ENCODE measurements at places on chromosomes 12 and 14.

- no peak for DNase-seq
Measured at GRCh38 chr14:68702135-68702534, 90.7 kb downstream of the ZFP36L1 start.

DNA sequence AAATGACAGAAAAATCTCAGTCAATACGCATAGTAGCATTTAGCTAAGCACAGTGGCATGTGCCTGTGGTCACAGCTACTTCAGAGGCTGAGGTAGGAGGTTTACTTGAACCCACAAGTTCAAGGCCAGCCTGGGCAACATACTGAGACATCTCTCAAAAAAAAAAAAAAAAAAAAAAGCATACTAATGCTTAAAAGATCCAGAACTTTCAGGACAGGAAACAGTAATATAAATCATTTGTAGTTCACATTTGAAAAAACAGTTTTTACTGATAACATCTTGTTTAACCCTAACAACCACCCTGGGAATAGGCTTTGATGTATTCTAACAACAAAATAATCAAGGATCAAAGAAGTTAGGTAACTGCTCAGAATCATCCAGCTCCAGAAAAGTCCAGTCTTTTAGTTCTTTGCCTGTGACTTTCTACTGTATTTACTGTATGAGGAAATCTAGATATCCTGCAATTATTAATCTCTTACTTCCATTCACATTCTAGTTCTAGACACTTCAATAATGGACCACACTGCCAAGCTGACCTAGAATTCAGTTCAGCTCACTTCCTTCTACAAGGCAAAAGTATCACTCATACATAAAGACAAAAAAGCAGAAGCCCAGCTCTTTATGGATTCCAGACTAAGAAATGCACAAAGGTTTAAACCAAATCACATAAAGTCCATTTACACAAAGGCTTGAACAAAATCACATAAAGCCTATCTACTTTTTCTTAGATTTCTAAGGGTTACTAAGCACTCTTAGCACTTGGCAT, 28.5 kb downstream of the PAWR start:
- DNase-seq, result no peak

DNA sequence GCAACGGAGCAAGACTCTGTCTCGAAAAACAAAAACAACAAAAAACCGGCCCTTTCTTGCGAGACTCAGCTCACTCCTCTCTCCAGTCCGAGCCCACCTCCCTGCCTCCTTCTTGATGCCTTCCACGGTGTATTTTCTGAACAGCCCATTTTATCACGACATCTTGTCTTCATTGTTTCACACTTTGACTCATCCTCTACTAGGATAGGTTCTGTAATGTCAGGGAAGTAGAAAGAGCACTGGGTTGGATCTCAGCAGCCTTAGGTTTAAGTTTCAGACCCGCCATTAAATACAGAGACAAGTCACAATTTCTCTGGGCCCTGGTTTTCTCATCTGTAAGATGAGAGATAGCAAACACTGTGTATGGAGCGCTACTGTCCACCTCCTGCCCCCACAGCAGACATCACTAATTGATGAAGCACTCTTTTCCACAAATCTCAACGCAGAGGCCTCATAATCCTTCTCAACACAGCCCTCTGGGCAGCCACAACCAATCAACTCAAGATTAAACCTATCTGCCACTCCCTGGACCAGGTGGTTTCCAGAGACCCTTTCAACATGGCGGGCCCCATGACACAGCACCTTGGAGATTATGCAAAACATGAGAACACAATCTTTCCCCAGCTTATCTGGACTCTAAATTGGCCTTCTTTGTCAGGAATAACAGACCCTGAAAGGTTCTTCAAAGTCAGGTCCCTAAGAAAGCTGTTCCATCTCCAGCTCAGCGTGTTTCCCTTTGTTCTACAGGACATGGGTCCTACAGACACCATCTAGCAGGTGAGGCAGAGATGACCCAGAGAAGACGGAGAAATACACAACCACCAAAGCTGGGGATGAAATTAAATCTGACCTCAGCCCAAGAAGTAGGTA, 35.6 kb downstream of the CCDC88C start:
- DNase-seq, result no peak

DNA sequence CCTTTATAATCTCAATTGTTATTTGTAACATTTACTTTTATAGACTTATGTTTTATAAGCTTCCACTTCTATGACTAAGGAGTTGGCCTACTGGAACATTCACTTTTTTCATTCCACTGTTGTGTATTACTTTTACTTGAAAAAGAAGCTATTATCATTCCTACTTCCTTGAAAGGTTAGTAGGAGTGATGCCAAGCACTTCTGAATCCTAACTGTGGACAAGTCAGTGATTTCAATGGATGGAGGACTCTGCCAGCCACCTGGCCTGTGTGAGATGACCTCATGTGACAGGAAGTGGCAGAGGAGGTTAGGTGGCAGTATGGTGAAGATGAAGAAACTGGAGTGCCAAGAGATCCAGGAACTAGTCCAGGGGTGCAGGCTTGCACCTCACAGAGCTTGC, 46.0 kb downstream of the TECPR2 start:
- no peak for DNase-seq
